Activated CD8-positive, alpha-beta T cell treated with anti-CD3 and anti-CD28 coated beads, Interleukin-2, amount 10 ng/mL, durations not matched to agents 7 days and 5 days (primary cell): ENCODE measurements at places on chromosomes 2 and 18.

GRCh38 chr2:173969886-173970285 is 4.7 kb upstream of the SP3 start:
- no peak overlapping the region for H3K4me3 ChIP-seq
- H3K27me3 ChIP-seq, result peaks cover 1% of the 10 kb centered on the region
- no peak for DNase-seq
- H3K36me3 ChIP-seq, result peaks cover 6% of the 10 kb centered on the region
- H3K4me1 ChIP-seq, result peaks cover 15% of the 10 kb centered on the region
- H3K27ac ChIP-seq, result no peak overlapping the region

GRCh38 chr2:216340280-216340631 is 32.0 kb downstream of the MARCHF4 start:
- no peak overlapping the region for H3K27ac ChIP-seq
- H3K4me1 ChIP-seq, result no peaks in the 10 kb centered on the region
- no peak for DNase-seq
- no peaks in the 10 kb centered on the region for H3K36me3 ChIP-seq
- H3K4me3 ChIP-seq, result no peak overlapping the region

DNA sequence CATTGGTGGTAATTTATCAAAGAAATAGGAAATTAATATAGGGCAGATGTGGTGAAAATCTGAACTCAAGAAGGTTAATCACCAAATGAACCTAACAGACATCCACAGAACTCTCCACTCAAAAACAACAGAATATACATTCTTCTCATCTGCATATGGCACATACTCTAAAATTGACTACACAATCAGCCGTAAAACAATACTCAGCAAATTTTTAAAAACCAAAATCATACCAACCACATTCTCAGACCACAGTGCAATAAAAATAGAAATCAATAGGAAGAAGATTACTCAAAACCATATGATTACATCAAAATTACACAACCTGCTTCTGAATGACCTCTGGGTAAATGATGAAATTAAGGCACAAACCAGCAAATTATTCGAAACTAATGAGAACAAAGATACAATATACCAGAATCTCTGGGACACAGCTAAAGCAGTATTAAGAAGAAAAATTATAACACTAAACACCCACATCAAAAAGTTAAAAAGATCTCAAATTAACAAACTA is 31.0 kb downstream of the RBM43 start:
- no peak for DNase-seq
- H3K4me1 ChIP-seq, result no peaks in the 10 kb centered on the region
- H3K4me3 ChIP-seq, result no peak overlapping the region
- peaks cover 41% of the 10 kb centered on the region for H3K27me3 ChIP-seq

- H3K36me3 ChIP-seq, result no peaks in the 10 kb centered on the region
- H3K27me3 ChIP-seq, result no peaks in the 10 kb centered on the region
- no peaks in the 10 kb centered on the region for H3K4me1 ChIP-seq
- no peak overlapping the region for H3K4me3 ChIP-seq
- H3K27ac ChIP-seq, result no peak overlapping the region
Observed at GRCh38 chr2:80515964-80516363, 211.4 kb upstream of the LRRTM1 start.

GRCh38 chr2:120598416-120598815 is 137.3 kb upstream of the GLI2 start:
- H3K4me3 ChIP-seq, result no peak overlapping the region
- no peak for DNase-seq
- no peaks in the 10 kb centered on the region for H3K36me3 ChIP-seq
- no peaks in the 10 kb centered on the region for H3K27me3 ChIP-seq
- H3K27ac ChIP-seq, result no peak overlapping the region

- no peak overlapping the region for H3K27ac ChIP-seq
- no peaks in the 10 kb centered on the region for H3K36me3 ChIP-seq
- no peaks in the 10 kb centered on the region for H3K4me1 ChIP-seq
- DNase-seq, result no peak
- H3K4me3 ChIP-seq, result no peak overlapping the region
Observed at GRCh38 chr18:10417664-10418063, 36.8 kb upstream of the APCDD1 start.

DNA sequence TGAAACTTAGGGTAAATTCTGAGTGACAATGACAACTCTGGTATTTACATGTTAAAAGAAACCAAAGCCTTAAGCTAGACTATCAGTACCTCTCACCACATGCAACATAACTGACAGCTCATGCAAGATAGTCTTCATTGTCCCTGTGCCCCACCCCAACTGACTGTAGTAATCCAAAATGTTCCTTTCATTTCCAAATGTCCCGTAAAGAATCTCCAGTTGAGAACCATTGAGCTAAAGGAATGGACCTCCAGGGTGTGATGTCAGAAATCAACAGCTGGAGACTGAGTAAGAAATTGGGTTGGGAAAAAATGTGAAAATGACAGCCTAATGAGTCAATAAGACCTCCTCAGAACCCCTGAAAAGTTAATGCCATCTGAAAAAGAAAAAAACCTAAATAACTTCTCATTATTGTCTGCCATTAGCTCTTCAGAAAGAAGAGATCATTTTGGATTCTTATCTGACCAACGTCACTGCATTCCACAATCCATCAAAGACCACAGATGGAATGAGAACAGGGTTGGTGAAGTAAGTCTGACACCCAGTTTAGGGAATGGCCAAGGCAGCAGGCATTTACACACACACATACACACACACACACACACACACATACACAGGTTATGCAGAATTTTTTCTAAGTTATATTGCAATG is 51.7 kb upstream of the ACVR2A start:
- H3K4me3 ChIP-seq, result no peak overlapping the region
- H3K27ac ChIP-seq, result no peak overlapping the region
- no peak for DNase-seq
- no peaks in the 10 kb centered on the region for H3K36me3 ChIP-seq
- peaks cover 9% of the 10 kb centered on the region for H3K4me1 ChIP-seq

GRCh38 chr2:39625193-39625926 is 40.4 kb upstream of the TMEM178A start:
- peaks cover 5% of the 10 kb centered on the region for H3K27me3 ChIP-seq
- no peak for DNase-seq
- H3K4me3 ChIP-seq, result no peak overlapping the region
- H3K36me3 ChIP-seq, result no peaks in the 10 kb centered on the region

GRCh38 chr2:212914392-212914791 is 237.0 kb downstream of the IKZF2 start:
- H3K36me3 ChIP-seq, result no peaks in the 10 kb centered on the region
- no peak overlapping the region for H3K27ac ChIP-seq
- DNase-seq, result no peak
- no peak overlapping the region for H3K4me3 ChIP-seq
- peaks cover 2% of the 10 kb centered on the region for H3K27me3 ChIP-seq

GRCh38 chr18:23307567-23308295 is 145.4 kb upstream of the RIOK3 start:
- DNase-seq, result peak; percentile 78
- H3K27me3 ChIP-seq, result no peaks in the 10 kb centered on the region
- H3K4me3 ChIP-seq, result peak overlapping the region; percentile 65
- peaks cover 65% of the 10 kb centered on the region for H3K4me1 ChIP-seq
- peak overlapping the region; percentile 97 for H3K27ac ChIP-seq

DNA sequence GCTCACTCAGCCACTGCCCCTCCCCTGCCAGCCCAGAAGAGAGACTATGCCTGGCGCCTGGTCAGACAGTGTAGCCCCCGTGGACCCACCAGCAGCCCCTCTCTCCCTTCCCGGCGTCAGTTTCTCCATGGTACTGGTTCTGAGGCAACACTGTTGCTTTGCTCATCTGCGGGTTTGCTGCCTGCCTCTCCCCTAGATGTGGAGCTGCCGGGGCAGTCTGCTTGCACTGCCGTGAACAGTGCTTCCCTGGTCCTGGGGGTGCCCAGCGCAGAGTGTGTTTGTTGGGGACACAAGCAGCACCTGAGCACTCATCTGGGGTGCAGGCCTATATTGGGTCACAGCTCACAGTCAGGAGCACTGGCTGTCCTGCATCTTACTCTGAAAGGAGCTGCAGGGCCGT is 309.9 kb downstream of the NDUFA10 start:
- no peaks in the 10 kb centered on the region for H3K36me3 ChIP-seq
- no peak overlapping the region for H3K4me3 ChIP-seq
- DNase-seq, result no peak
- no peak overlapping the region for H3K27ac ChIP-seq
- peaks cover 7% of the 10 kb centered on the region for H3K27me3 ChIP-seq
- no peaks in the 10 kb centered on the region for H3K4me1 ChIP-seq

GRCh38 chr18:46624127-46624526 is 32.9 kb downstream of the LOXHD1 start:
- no peak for DNase-seq
- no peak overlapping the region for H3K4me3 ChIP-seq
- H3K27ac ChIP-seq, result peak overlapping the region; percentile 88
- peaks cover 7% of the 10 kb centered on the region for H3K36me3 ChIP-seq
- peaks cover 52% of the 10 kb centered on the region for H3K4me1 ChIP-seq
- peaks cover 2% of the 10 kb centered on the region for H3K27me3 ChIP-seq

GRCh38 chr2:176206682-176207081 is 18.2 kb downstream of the HOXD1 start:
- H3K4me1 ChIP-seq, result no peaks in the 10 kb centered on the region
- peaks cover 19% of the 10 kb centered on the region for H3K27me3 ChIP-seq
- no peak for DNase-seq
- no peaks in the 10 kb centered on the region for H3K36me3 ChIP-seq

DNA sequence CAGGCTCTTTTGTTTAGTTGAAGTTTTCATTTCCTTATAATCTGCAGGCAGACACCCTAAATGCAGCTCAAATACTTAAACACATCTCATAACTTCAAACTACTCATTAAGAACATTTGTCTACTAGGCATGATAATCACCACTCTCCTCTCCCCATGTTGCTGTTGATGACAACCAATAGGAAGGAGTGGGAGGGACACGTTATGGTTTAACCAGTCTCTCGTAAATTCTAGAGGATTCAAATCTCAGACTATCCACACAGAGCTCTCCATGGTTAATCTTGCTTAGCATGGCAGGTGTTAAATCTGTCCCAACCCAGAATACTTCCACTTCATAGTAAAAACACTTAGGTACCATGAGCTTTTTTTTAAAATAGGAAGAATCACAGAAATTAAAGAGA is 127.4 kb upstream of the AQP4 start:
- no peak overlapping the region for H3K4me3 ChIP-seq
- H3K36me3 ChIP-seq, result no peaks in the 10 kb centered on the region
- H3K4me1 ChIP-seq, result no peaks in the 10 kb centered on the region
- DNase-seq, result no peak
- H3K27me3 ChIP-seq, result no peaks in the 10 kb centered on the region

DNA sequence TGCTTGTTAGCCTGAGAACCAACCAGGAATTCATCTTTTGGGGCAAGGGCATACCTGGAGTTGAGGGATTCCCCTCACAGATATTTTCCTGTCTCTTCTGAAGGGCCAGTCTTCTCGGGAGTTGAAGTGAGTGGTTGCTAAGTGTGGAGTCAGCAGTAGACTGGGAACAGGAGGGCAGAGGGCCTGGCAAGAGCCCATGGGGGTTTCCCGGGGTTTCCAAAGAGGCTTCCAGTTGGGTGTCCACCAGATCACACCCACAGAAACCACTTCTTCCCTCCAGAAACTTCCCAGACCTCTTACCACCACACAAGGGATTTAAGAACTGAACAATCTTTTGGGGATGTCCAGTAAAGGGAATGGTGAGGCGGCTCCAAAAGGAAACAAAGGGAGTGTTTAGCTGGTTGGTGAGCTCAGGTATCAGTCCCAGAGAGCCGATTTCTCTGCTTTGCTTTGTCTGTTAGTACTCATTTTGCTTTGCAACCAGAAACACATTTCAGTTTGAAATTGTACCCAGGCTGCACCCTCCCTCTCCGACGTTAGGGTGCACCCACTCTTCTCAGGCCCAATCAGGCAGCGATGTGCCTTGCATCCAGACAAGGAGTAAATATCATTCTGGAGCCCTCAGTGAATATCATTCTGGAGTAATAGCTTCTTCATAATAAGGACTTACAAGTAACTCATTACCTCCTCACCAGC is 47.5 kb upstream of the SPATS2L start:
- no peaks in the 10 kb centered on the region for H3K36me3 ChIP-seq
- no peaks in the 10 kb centered on the region for H3K4me1 ChIP-seq
- DNase-seq, result no peak
- no peak overlapping the region for H3K27ac ChIP-seq
- H3K27me3 ChIP-seq, result peaks cover 11% of the 10 kb centered on the region

DNA sequence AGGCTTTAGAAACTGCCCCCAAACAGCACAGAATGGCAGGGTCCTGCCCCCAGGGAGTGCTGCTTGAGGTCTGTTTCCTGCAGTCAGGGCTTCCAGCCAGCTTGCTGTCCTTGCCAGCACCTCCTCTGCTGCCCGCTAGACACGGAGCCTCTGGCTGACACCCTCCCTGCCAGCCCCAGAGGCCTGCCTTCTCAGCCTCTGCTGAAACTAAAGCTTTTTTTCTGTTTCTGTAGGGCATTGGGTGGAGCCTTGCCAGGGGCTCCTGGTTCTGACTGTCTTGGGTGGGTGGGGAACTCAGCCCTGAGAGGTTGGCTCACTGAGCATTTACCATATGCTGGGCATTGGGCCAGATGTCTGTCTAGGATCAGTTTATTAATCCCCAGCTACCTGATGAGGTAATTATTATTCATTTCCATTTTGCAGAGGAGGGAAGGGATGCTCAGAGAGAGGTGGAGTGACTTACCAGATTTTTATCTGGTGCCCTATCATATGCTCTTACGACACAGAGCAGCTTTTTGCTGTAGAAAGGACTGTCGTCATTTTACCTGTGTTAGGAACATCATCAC is 35.4 kb downstream of the INPP4A start:
- H3K36me3 ChIP-seq, result peaks cover 57% of the 10 kb centered on the region
- H3K4me3 ChIP-seq, result peak overlapping the region; percentile 64
- H3K27me3 ChIP-seq, result no peaks in the 10 kb centered on the region
- H3K4me1 ChIP-seq, result peaks cover 100% of the 10 kb centered on the region

- no peaks in the 10 kb centered on the region for H3K4me1 ChIP-seq
- no peak overlapping the region for H3K27ac ChIP-seq
- no peaks in the 10 kb centered on the region for H3K27me3 ChIP-seq
Observed at GRCh38 chr2:105655244-105655643, 89.5 kb upstream of the NCK2 start.

- no peak for DNase-seq
- peaks cover 6% of the 10 kb centered on the region for H3K27me3 ChIP-seq
- H3K4me1 ChIP-seq, result no peaks in the 10 kb centered on the region
- H3K27ac ChIP-seq, result no peak overlapping the region
Observed at GRCh38 chr2:38246105-38246504, 131.0 kb downstream of the ATL2 start.

DNA sequence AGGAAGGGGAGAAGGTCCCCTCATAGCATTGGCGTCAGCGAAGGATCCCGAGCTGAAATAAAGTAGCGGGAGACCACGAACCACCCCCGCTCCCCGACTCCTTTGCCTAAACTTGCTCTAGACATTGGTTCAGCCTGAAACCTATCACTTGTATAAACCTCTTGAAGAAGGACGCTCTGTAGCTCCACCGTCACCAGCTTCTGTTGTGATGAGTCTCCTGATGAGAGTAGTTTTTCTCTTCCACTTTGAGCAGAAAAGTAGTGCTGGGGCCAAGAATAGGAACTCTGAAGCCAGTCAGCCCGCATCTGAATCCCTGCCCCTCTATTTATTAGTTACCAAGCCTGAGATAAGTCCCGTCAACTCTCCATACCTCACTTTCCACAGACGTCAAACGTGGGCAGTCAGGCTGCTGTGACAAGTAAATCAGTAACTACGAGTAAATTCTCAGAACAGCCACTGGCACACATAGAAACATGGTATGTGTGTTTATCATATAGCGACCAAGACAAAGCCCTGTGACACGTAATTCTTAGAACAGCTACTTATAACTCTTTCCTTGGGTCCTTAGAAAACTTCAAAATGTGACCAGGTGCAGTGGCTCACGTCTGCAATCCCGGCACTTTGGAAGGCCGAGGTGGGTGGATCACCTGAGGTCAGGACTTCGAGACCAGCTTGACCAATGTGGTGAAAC is 61.7 kb downstream of the CD226 start:
- peak overlapping the region; percentile 53 for H3K4me3 ChIP-seq
- peak; percentile 47 for DNase-seq
- H3K36me3 ChIP-seq, result peaks cover 53% of the 10 kb centered on the region
